ENCODE measurements at places on chromosomes 1 and 21.

- no peak for DNase-seq
Measured at GRCh38 chr1:56496821-56497772, 82.3 kb downstream of the PLPP3 start.

DNA sequence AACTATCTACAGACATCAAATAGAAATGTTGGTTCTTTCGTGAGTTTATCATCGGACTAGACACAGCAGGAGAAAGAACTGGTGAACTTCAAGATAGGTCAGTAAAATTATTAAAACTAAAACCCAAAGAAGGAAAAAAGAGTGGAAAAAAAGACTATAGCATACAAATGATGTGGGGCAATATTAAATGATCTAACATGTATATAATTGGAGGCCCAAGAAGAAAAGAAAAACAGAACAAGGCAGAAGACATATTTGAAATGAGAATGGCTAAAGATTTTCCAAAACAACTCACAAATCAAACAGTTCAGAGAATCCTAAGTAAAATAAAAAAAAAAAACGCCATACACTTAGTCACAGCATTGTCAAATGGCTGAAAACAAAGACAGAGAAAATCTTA lies 101.8 kb downstream of the PCNX2 start:
- DNase-seq, result no peak

DNA sequence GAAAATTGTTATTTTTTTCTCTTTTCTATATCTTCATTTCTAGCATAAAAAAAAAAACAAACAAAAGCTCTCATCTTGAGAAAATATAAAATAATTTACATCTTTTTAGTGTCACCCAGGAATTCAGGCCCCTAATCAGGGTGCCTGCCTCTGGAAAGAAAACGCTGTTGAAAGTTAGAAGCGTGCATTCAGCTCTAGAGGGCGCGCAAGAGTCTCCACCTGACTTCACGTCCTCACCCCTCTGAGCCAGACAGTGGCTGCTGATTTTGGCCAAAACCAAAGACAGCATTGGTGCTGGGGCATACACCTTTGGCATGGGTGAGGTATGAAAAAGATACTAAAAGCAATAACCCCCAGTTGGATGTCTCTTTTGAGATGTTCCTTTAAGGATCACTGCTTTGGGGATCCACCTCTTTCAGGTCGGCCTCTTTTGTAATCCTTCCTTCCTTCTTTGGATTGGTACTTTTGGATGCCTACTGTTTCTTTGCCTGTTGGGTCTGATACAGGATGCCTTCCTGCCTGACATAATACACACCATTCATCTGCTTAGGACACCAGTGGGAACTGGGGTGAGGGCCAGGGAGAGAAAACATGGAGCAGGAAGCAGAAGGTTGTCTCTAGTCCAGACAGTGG lies 77.6 kb upstream of the CHRM3 start:
- peak; percentile 34 for DNase-seq

- no peak for DNase-seq
Measured at GRCh38 chr1:182650678-182651338, 33.6 kb downstream of the RGS8 start.

DNA sequence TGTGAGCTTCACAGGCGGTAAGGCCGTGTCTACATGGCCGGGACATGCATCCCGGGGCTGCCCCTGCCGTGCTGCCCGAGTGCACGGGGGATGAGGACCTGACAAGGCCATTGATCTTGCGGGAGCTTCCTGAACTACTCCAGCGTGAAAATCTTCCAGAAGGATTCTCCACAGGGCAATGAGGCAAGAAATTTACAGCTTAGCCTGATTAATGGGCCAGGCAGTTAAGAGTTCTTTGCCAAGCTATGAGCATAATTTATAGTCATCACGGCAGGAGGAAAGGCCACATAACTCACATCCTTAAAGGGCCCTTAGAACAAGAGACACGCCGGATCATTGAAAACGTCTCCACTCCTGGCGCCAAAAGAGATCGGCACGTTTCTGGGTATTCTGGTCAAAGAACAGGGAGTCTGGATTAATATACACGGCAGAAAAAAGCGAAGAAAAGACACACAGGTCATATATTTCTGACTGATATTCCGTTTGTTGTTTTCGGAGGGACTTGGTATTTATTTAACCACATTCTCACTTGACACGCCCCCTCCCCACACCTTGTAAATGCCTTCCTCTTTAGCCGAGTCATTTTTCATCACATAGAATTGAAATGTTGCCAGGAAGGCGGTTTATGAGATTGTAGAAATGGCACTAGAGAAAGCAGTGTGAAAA lies 180.5 kb downstream of the DYRK1A start:
- no peak for DNase-seq

GRCh38 chr1:56322211-56322610 lies 257.2 kb downstream of the PLPP3 start:
- DNase-seq, result no peak

- no peak for DNase-seq
Measured at GRCh38 chr1:181778640-181779260, 282.8 kb downstream of the ZNF648 start.

DNA sequence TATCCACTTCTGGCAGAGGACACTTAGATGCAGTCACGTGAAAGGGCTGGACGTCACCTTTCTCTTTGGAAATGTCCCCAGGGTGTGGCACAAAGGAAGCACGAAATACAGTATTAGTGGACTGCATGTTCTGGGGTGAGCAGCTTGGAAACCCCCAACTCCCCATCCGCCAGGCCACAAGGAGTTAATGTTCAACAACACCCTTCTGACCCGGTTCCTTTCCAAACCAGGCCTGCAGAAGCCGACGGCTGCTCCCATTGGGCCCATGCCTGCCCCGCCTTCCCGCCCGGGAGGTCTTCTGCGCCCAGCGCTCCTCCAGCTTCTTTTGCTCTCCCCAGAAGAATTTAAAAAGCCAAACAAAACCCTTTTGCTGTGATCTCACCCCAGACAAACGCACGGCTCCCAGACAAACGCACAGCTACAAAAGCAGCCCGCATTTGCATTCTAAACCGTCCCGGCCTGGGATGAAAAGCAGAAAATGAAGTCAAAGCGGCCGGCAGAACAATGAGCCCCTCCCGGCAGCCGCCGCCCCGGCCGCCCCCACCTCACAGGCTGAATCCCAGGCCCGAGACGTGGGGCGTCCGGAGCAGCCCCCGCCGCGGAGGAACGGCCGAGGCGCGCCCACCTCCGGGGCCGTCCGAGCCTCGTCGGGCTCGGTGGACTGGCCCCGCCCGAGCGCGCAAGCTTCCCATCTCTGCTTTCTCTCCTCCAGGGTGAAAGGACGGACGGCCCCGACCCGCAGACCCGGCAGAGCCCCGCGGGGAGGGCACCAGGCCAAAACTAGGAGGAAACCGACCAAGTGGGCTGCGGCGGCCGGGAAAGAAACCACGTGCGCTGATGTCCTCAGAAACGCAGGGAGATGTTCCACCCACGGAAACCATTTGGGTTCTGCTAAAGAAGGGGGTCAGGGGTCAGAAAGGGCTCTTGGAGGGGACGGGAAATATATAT lies 101.9 kb downstream of the PLPP3 start:
- DNase-seq, result peak; percentile 40

GRCh38 chr1:31575369-31576140 lies 760 bp upstream of the TINAGL1 start:
- peak; percentile 98 for DNase-seq

GRCh38 chr1:176779992-176780328 lies 317.0 kb downstream of the PAPPA2 start:
- no peak for DNase-seq

DNA sequence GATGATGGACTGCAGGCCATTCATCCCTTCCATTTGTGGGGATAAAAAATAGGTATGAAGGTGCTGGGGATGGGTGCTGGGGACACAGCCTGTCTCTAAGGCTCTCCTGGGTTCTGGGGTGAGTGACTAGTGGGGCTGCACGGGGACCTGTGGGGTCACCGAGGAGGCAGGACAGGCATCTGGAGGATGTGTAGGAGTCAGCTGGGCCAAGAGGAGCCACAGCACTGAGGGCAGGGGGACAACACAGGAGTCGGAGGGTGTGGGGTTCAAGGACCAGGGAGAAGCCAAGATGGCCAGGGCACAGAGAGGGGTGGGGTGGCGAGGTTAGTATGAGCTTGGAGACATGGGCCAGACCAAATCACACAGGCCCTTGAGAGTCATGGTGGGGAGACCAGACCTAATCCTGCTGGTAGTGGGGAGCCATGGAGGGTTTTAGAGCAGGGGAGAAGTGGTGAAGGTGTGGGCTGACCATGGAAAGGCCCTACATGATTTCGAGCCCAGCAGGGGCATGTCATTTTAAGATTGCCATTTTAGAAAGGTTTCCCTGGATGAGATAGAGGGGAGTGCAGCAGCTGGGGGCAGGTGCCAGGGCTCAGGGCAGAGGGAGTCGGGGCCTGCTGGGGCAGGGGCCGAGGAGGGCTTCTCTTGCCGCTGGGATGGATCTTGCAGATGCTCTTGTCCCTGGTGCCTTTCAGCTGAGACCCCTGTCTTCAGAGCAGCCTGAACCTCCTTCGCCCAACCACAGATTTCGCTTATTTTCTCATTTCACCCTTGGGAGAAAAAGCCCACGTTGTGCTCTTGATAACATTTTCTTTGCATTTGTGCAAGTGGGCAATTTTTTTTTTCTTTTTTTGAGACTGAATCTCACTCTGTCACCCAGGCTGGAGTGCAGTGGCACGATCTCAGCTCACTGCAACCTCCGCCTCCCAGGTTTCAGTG lies 22.7 kb downstream of the SERINC2 start:
- DNase-seq, result no peak

DNA sequence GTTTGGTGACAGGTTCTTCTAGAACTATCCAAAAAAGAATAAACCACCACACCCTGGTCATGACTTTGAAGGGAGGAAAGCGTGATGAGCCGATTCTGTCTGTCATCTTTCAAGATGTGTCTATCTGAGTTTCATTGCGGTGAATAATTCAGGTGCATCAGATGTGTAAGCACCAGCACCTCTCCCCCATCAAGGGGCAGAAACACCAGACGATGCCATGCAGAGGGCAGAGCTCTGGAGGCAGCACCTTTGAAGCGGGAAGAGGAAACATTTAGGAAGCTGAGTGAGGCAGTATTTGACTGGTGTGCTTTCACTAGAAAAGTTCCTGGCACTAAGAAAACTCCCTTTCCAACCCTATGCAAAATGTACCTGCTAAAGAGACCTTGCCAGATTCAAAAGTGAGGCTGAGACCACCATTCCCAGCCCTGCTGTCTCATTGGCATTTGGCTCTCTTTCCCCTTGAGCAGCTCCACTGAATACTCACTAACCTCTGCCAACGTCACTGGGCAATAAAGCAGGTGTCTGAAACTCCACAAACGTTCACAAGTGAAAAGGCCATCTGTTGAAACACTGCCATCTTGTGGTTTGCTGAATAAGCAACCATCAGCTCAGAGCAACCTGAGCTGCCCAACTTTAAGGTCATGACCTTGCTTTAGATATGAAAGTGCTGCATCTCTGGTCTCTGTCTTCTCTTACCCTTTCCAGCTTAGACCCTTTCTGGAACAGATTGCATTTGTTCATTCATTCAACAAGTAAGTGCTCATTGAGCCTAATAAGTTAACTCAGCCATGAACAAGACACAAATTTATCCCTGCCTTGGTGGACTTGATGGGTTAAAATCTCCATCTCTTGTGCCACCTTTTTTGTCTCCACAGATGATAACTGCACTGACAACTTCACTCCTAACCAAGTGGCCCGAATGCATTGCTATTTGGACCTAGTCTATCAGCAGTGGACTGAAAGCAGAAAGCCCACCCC lies 228.6 kb downstream of the PAPPA2 start:
- DNase-seq, result peak; percentile 76

DNA sequence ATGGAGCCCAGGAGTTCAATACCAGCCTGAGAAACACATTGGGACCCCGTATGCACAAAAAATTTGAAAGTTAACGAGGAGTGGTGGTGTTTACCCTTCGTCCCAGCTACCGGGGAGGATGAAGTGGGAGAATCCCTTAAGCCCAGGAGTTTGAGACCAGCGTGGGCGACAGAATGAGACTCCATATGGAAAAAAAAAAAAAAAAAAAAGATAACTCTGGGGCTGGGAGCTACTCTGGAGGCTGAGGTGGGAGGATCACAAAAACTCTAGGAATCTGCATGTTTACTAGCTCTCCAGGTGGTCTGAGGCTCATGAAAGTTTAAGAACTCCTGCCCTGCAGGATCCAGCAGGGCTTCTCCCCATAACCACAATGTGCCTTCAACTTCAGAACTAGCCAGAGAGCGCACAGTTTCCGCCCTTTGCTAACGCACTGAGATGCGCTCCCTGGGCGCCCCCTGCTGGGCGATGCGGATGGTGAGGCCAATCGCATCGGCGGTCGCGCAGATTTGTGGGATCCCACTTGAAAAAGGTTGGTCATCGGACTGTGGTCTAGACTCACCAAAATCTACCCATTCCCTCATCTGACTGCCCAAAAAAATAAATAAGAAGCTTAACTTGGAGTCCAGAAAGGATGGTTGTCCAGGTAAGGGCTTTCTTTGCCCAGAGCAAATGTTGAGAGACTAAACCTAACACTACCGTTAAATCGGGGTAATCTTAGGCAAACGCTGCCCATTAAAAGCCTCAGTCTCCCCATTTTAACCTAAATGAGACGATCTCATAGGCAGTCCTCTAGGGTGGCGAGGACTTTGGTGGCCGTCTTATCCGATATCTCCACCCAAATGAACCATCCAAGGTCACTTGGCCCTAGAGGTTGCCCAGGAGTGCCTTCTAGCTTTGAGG lies 8.8 kb downstream of the ZNF683 start:
- DNase-seq, result peak; percentile 79

DNA sequence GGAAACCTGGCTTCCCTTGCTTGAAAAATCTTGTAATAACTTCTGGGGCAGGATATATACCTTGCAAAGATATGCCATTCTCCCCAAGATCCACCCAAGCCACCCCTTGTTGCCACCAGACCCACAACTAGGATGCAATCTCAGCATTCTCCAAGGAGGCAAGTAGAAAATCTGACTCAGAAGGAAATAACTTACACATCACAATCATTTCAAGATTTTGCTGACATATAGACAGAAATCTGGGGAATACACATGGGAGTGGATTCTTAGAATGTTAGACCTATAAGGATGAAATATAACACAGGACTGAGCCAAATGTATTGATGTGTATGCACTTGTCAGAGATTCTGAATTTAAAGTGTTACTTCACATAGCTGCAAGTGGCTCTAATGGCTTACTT lies 14.8 kb upstream of the ZDHHC18 start:
- DNase-seq, result no peak

- no peak for DNase-seq
Measured at GRCh38 chr21:45355573-45355972, 49.4 kb upstream of the COL18A1 start.

GRCh38 chr1:174799136-174799479 lies 200.6 kb upstream of the CACYBP start:
- no peak for DNase-seq

GRCh38 chr21:45806042-45806441 lies 162.5 kb downstream of the PCBP3 start:
- no peak for DNase-seq

DNA sequence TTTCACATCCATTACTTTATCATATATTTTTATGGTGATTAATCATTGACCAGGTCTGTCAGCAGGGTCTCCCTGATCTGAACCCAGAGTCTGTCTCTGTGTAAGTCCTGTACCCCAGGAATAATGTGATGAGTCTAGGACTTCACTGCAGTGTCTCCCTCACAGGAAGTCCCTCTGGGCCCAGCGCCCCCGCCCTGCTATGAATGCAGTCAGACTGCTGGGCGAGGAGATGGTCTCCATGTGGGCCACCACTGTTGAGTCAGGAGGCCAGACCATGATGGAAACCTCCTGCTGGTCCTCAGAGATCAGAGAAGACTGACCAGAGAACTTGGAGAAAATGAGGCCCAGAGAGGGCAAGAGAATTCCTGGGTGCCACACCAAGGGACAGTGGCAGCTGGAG lies 9.5 kb downstream of the TMEM222 start:
- DNase-seq, result no peak

All from SW480 (cell line).